Esophagus muscularis mucosa (tissue), 4 donors: ENCODE measurements at places on chromosomes 2 and 18. TPM values are rescaled to one million over a fixed set of nuclear protein-coding genes. Genes with fewer than 3 reads are reported as not detected.

Gene EPG5
- total RNA-seq = 20.4 TPM

- H3K36me3 ChIP-seq = no peaks in the 10 kb centered on the region
- no peaks in the 10 kb centered on the region for H3K27me3 ChIP-seq
- no peaks in the 10 kb centered on the region for H3K4me1 ChIP-seq
- H3K4me3 ChIP-seq = no peak overlapping the region
- peak; percentile 55 for DNase-seq
Observed at GRCh38 chr2:233801357-233802131, 23.4 kb downstream of the MROH2A start.

GRCh38 chr2:150472511-150472899 lies 15.0 kb downstream of the RND3 start:
- H3K4me1 ChIP-seq = peaks cover 81% of the 10 kb centered on the region
- peak overlapping the region; percentile 97 for H3K27ac ChIP-seq
- no peaks in the 10 kb centered on the region for H3K27me3 ChIP-seq
- no peak for DNase-seq

Gene NCL
- total RNA-seq = 120 TPM

GRCh38 chr18:40576507-40577115 lies 1378.4 kb upstream of the PIK3C3 start:
- H3K36me3 ChIP-seq = no peaks in the 10 kb centered on the region
- DNase-seq = no peak
- H3K27me3 ChIP-seq = no peaks in the 10 kb centered on the region

GRCh38 chr2:241959751-241960269 lies 90.3 kb downstream of the RTP5 start:
- H3K4me1 ChIP-seq = no peaks in the 10 kb centered on the region
- no peak overlapping the region for H3K27ac ChIP-seq
- DNase-seq = no peak
- H3K27me3 ChIP-seq = no peaks in the 10 kb centered on the region

GRCh38 chr18:75209951-75210258 lies 692 bp upstream of the TSHZ1 start:
- H3K27ac ChIP-seq = peak overlapping the region; percentile 97
- no peaks in the 10 kb centered on the region for H3K36me3 ChIP-seq
- DNase-seq = no peak
- peak overlapping the region; percentile 96 for H3K4me3 ChIP-seq
- H3K4me1 ChIP-seq = peaks cover 45% of the 10 kb centered on the region
- H3K27me3 ChIP-seq = no peaks in the 10 kb centered on the region

- no peak for DNase-seq
- H3K4me3 ChIP-seq = no peak overlapping the region
- H3K36me3 ChIP-seq = no peaks in the 10 kb centered on the region
- no peak overlapping the region for H3K27ac ChIP-seq
- peaks cover 6% of the 10 kb centered on the region for H3K4me1 ChIP-seq
Observed at GRCh38 chr2:149692961-149693396, 105.4 kb upstream of the MMADHC start.

DNA sequence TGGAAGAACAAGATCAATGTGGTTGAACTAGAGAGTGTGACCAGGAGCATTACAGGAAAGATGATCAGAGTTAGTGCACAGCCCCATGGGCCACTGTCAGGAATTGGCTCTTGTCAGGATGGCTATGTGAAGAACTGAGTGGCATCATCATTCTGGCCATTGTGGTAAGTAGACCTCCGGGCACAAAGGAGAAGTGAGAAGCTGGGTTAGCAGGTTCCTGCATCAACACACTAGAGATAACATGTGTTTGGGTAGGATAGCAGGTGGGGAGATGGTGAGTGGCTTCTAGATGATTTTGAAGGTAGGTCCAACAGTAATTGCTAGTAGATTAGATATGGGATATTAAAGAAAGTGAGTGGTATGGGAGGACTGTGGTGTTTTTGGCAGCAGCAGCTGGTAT lies 408.2 kb downstream of the TSN start:
- H3K4me3 ChIP-seq = no peak overlapping the region
- no peak for DNase-seq
- H3K36me3 ChIP-seq = no peaks in the 10 kb centered on the region
- no peaks in the 10 kb centered on the region for H3K4me1 ChIP-seq
- no peak overlapping the region for H3K27ac ChIP-seq

DNA sequence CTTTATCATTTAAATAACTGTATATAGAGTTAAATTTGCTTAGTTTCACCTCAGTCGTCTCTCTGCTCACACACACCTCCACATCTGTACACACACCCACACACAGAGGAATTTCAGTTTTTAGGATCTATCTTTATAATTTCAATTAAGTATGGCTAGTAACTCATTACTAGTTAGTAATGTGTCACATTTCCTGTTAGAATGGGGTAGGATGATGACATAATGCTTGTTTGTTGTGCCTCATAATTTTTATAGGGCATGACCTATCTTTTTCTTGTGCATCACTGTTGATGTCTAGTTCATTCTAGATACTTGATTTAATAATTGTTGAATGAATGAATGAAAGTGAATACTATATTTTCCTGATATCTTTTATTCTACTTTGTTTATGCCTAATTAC lies 108.6 kb downstream of the AGPS start:
- H3K4me1 ChIP-seq = no peaks in the 10 kb centered on the region
- H3K36me3 ChIP-seq = peaks cover 6% of the 10 kb centered on the region
- DNase-seq = no peak
- no peak overlapping the region for H3K27ac ChIP-seq
- H3K27me3 ChIP-seq = no peaks in the 10 kb centered on the region

Gene FNDC4
- total RNA-seq = 3.3 TPM

Gene LNPK
- total RNA-seq = 9.9 TPM
